ENCODE measurements at places on chromosomes 12 and 14.

- DNase-seq, result peak; percentile 81
Measured at GRCh38 chr12:45170456-45171042, 45.3 kb upstream of the ANO6 start.

GRCh38 chr12:131894981-131895639 lies 688 bp downstream of the ULK1 start:
- peak; percentile 49 for DNase-seq

DNA sequence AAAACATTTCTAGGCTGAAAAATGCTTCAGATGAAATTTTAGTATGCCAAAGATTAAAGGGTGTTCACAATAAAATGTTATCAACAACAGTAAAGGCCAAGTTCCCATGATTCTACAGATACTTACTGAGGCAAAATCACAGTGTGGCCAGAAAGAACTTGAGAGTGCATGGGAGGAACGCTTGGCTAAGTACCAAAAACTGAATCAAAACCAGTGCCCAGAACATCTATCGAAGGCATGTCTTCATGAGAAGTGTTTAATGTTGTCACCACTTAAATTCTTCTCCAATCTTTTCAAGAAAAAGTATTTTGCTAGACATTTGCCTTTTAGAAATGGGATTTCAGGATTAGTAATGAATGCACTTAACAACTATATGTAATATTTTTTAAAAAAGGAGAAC lies 41.5 kb downstream of the KIF21A start:
- no peak for DNase-seq

GRCh38 chr12:87848248-87848868 lies 180.8 kb downstream of the C12orf50 start:
- DNase-seq, result peak; percentile 77

DNA sequence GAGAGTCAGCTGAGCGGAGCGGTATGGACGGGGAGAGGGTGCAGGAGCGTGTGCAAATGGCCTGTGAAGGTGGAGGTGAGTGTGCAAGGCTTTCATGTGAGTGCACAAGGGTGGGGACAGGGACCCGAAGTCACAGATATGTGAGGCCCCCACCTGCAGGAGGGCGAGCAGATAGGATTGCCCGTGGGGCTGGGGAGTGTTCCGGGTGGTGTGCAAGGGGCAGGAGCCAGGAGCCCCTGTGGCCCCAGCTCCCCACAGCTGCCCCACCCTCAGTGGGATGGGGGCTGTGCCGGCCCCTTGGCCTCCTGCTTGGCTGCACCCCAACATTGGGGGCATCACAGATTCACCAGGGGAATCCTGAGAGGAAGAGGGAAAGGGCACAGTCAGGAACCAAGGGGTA lies 5.5 kb upstream of the ZNF384 start:
- DNase-seq, result no peak

GRCh38 chr14:52987514-52987913 lies 36.7 kb upstream of the FERMT2 start:
- no peak for DNase-seq

- no peak for DNase-seq
Measured at GRCh38 chr12:54991991-54992375, 7.4 kb upstream of the TESPA1 start.

DNA sequence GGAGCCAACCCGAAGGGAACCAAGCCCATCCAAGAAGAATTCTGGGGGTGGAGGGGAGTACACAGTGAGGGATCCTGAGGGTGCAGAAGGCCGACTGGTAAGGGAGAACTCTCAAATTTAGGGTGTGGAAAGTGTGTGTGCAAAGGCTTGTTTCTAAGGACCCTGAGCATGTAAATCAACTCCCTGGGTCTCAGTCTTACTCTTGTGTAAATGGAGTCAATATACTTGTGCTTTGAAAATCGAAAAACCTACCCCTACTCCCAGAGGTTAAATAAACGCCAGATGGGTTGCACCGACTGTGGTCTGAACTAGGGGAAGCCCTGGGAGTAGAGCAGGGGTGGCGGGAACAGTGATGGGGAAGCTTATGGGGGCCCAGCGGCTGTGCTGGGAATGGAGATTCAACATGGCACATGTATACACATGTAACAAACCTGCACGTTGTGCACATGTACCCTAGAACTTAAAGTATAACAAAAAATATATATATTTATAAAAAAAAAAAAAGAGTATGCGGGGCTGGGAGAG lies 6.0 kb downstream of the B4GALNT1 start:
- no peak for DNase-seq

GRCh38 chr12:104422441-104422840 lies 34.3 kb upstream of the CHST11 start:
- no peak for DNase-seq

DNA sequence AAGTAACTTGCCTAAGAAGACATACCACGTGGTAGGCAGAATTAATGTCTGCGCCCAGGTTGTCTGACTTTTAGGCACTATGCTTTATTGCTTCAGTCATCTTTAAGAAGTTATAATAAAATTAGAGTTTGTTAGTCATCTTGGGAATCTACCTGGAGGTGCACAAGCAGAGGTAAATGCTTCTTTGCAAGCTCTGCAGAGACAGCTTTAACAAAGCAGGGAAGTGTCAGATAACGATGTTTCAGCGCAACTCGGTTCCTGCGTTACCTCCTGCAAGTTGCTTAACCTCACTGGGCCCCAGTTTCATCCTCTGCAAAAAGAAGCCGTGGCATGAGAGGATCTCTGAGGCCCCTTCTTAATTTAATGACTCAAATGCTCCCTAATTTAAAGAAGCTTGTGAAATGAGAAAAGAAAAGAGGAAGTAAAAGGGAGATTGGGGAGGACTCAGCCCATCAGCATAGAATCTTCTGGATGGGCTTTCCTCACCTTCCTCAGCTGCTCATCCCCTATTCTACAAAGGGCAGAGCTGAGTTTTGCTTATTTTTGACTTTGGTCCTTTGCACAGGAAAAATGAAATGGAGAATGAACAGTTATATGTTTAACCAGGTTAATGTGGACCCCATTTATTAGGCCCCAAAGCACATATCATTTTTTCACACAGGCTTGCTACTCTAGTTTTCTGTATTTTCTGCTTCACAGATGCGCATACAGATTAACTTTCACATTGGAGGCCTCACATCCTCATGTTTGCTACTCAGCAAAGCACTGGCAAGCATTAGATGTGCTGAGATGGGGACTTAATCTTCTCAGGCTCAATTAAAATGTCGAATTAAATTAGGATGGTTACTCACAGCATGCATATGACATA lies 5.1 kb downstream of the ARHGDIB start:
- peak; percentile 92 for DNase-seq

- DNase-seq, result no peak
Measured at GRCh38 chr12:111429828-111430432, 24.2 kb downstream of the SH2B3 start.

DNA sequence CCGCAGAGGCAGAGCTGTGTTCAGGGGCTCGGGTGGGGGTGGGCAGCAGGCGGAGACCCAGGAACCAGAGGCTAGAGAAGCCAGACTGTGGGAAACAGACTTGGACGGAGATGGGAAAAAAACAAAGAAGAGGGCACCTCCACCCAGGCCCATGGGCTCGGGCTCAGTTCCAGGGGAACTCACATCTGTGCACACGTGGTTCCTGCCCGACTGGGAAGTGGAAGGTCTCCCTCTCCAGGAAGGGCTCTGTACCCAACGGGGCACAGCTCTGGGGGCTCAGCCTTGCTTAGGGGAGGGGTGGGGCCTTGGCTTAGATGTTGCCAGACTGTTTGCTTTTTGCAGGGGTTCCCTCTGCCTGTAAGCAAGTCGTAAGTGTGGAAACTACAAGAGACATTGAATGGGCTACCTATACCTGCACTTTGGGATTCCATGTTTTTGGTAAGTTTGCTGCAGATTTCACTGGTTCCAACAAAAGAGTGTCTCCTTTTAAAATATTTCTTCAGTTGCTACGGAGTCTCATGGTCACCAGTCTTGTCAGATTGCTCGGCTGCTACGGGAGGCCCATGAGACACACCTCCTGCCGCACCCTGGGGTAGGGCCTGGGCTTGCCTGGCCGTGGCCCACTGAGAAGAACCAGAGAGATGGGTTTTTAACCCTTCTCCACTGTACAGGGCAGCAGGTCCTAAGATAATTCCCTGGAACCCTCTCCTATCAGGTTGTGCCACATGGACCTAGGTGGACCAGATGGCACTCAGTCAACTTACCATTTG lies 127.6 kb upstream of the EVL start:
- DNase-seq, result no peak

- DNase-seq, result no peak
Measured at GRCh38 chr14:61700104-61700886, 5.0 kb downstream of the HIF1A start.

DNA sequence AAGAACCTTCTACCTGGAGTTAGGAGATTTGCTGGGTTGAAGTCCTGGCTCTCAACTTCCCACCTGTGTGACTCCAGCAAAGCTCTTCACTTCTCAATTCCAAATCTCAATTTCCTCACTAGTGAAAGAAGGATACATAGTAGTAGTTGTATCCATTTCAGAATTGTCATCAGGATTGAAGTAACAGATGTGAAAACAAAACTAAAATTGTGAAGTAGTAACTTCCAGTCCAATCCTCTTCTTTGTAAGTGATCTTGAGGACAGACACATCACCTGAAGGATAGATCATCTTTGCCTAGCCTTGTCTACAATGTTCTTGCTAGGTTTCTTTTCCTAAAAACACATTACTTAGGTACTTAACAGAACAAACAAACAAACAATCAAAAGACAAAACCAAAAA lies 1.2 kb upstream of the LRRK2 start:
- no peak for DNase-seq

DNA sequence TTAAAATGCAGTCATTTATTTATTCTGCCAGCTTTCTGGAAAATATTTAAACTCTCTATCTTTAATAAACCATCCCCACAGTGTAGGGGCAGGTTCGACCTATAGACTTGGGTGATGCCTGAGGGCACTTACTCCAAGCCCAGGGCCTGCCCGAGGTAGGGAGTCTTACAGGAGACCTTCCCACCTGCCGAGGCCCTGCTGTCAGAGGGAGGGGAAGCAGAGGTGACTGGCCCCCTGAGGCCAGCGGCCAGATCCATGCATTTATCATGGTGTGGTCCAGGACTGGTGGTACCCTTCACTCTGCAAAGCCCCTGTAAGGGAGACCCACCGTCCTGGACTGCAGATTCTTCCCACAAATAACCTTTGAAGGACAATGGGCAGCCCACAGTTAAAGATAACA lies 7.6 kb downstream of the EML1 start:
- DNase-seq, result no peak

GRCh38 chr14:57834001-57834598 lies 31.8 kb downstream of the SLC35F4 start:
- no peak for DNase-seq

DNA sequence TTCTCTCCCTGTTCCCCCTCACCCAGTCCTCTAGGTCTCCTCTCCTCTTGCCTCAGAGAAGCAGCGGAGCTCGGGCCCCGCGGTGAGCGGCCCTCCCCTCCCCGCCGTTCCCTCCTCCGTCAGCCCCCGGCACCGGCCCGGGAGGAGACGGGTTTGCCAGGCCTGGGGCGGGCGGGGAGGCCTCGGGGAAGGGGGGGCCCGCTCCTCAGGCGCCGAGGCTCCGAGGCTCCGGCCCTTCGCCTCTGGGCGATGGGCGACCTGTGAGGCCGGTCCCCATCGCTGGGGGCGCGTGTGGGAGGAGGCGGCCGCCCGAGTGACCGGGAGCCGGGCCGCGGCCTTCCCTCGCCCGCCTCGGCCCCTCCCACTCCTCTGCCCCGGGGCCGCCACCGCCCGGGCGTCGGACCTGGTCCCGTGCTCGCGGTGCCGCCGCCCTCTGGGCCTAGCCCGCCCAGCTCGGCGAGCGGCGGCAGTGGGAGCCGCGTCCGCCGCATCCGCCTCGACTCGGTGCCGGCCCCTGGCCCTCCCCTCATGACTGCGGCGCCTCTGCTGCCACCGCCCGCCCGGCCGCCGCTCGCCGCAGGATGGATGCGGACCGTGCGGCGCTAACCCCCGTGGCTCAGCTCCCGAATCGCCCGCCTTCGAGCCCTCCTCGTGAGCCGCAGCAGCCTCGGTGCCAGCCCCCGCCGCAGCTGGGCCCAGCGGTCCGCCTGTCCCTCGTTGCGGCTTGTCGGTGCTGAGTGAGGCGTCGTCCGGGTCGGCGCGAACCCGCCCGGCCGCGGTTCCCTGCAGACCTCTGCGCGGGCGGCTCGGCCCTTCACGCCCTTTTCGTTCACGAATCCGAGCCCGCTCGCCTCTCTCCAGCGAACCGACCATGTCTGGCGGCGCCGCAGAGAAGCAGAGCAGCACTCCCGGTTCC lies 574 bp downstream of the WNK1 start:
- DNase-seq, result peak; percentile 71

- no peak for DNase-seq
Measured at GRCh38 chr14:101058571-101058970, 155.0 kb upstream of the RTL1 start.

- DNase-seq, result no peak
Measured at GRCh38 chr12:8953773-8954402, 4.4 kb upstream of the M6PR start.

GRCh38 chr14:29898470-29898869 lies 29.2 kb downstream of the PRKD1 start:
- DNase-seq, result no peak

- no peak for DNase-seq
Measured at GRCh38 chr12:24066097-24066496, 116.6 kb upstream of the SOX5 start.

- no peak for DNase-seq
Measured at GRCh38 chr14:104925855-104926609, 1.4 kb downstream of the PLD4 start.

DNA sequence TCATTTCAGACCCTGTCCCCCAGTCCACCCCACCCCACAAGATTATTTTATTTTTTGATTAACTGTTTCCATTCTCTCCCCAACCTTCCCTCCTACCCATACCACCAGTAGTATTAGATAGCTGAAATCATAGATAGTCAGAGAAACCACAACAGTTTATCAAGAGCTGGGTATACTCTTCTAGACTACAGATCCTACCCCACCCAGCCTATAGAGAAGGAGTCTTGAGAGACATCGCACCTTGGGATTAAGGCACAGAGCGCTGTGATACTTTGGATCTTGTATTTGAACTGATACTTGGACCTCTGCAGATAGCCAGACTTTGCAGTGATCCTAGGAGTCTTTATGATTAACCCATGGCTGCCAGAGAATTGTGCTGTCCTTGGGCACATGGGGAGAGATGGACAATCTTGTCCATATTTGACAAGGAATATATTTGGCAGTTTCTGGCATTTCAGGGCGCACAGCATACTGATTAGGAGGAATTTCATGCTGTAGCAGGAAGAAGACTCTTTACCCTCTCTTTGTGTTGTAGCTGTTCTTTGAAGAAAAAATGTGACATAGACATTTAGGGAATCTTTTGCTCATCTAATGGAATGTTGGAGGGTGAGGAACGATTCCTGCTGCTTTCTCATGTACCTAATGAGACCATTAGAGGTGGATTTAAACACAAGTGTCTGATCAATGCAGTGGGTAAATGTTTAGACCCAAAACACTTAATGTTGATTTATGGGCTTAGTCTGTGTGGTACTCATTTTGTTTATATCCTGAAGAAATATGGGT lies 982 bp downstream of the RBMS2 start:
- DNase-seq, result no peak

GRCh38 chr14:37602605-37603453 lies 7.4 kb downstream of the TTC6 start:
- DNase-seq, result no peak

- DNase-seq, result no peak
Measured at GRCh38 chr12:128600886-128601285, 222.9 kb downstream of the SLC15A4 start.

- DNase-seq, result no peak
Measured at GRCh38 chr14:103110681-103111231, 12.5 kb upstream of the TNFAIP2 start.

GRCh38 chr12:123097561-123098084 lies 53.3 kb downstream of the PITPNM2 start:
- no peak for DNase-seq

All from NB4 (cell line).